ENCODE measurements at places on chromosomes 3 and 15.

DNA sequence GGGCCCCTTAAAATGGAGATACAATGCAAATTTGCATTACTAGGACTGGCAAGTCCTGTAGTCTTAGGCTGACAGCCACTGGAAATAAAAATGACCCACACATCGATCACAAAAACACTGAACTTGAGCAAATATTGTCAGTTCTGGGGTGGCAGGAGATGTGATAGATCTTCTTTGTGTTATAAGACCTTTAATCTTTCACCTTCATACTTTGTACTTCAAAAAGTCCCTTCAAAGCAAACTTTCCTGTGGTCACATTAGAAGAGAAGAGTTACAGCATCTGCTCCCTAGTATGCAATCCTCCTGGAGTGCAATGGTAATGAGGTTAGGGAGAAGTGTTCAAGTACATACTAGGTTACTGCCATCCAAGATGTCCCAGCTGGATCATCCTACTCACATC is 149.4 kb upstream of the KCNMB2 start:
- no peak for DNase-seq

DNA sequence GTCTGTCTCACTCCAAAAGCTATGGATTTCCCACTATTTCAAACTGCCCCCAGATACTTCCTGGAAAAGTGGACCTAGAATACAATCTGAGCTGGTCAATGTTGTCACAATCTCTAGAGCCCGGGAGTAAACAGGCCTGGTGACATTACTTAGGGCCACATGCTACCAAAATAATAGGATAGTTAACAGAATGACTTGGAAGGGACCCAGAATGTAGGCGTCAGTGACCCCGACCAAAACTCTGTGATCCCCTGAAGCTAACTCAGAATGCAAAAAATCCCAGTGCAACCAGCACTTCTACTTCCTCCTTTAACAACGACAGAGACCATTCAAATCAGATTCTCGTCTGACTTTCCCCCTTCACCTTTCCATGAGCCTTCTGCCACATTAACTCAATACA is 51.5 kb upstream of the CDV3 start:
- DNase-seq: no peak

GRCh38 chr3:181635141-181635540 is 76.6 kb upstream of the SOX2 start:
- no peak for DNase-seq

- no peak for DNase-seq
Measured at GRCh38 chr3:163644172-163644571, 1434.1 kb downstream of the SI start.

- no peak for DNase-seq
Measured at GRCh38 chr3:196541684-196542445, 26.5 kb downstream of the WDR53 start.

DNA sequence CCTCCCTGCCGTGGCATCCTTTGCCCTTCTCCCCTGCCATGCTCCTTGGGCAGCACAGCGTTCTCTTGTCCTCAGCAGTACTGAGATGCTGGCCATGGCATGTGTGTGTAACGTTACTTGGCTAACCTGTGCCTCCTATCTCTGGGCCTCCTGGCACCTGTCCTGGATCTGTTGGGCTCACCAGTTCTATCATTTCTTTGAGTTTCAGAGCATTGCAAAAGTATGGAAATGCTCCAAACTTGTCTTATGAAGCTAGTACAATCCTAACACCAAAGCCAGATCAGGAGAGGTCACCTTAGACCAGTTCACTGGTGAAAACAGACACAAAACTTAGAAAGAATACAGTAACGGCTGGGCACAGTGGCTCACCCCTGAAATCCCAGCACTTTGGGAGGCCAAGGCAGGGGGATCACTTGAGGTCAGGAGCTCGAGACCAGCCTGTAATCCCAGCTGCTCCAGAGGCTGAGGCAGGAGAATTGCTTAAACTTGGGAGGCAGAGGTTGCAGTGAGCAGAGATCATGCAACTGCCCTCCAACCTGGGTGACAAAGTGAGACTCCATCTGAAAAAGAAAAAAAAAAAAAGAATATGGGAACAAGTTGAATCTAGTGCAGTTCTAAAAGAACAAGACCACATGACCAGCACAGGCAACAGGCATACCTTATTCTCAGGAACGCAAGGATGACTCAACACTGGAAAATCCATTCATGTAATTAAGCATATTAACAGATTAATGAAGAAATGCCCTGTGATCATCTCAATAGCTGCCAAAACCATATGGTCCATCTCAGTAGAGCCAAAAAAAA is 62.4 kb upstream of the TRPM1 start:
- DNase-seq: no peak

DNA sequence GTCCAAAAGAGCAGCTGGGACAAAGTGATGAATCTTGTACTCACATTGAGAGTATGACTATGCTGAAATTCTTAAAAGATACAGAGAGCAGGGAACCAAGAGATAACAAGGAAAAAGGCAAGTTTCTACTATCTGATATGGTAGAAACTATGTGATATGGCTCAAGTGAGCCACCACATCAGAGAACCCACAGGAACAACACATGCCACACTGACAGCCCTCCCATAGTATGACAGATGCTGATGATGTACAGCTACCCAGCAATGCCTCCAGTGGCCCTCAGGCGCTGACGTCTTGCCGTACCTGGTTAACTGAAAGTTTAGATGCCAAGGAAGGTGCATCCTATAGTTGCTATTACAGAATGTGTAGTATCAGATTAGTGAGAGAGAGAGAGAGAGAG is 42.4 kb downstream of the CHAC1 start:
- DNase-seq: no peak

DNA sequence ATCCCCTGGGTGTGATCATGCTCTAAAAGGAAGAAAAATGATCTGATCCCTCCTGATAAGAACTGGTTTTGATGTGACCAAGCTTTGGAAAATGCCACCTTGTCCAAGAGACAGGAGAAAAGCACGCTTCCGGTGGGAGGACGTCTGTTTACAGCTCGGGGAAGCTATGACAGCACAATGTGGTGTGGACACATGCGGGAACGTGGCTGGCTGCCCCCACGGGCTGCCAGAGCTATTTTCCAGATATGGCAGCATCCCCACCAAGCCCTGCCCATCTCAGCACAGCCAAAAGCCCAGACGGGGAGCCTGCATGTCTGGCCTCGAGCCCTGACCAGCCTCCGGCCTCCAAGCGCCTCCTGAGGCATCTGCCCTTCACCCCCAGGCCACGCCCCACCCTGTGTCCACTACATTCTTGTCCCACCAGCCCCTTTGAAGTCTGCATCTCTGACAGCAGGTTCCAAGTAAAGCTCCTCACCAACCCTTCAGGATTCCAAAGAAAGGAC is 63.2 kb upstream of the HRH1 start:
- no peak for DNase-seq

GRCh38 chr15:38941399-38941953 is 376.9 kb upstream of the RASGRP1 start:
- peak; percentile 33 for DNase-seq

GRCh38 chr15:60347480-60348049 is 50.2 kb downstream of the ANXA2 start:
- DNase-seq: no peak
